ENCODE measurements at places on chromosomes 12 and 14.

DNA sequence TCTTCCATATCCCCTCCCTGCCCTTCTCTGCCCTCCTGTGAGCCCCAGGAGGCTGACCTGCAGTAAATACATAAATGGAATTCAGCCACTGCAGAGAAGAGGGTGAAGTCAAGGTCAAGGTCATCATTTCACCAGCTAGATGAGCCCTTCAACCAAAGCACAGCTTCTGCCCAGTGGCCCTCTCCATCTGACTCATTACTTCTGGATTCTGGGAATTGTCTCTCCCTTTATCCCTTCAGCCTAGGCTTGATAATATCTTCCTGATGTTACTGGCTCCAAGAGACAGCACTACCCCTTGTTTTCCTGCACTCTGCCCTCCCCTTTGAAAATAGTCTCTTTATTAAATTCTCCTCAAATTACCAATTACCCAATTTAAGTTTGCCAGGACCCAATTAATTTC lies 64.5 kb downstream of the TTC9 start:
- peak; percentile 16 for DNase-seq

DNA sequence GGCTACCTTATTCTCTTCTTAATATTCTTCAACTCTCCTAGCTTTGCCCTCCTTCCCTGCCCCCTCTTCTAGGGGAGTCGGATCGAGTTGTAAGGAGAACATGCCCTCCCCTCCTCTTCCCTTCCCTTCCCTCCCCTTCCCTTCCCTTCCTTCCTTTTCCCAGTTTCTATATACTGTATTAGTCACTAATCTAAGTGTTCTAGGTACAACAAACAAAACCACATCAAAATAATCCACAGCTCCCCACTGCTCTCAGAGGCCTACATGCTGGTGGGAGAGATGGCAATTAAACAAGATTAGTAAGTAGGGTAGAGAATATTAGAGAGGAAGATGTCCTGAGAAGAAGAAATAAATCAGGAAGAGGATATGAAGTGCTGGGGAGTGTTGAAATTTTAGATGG lies 119.9 kb upstream of the PZP start:
- peak; percentile 32 for DNase-seq

DNA sequence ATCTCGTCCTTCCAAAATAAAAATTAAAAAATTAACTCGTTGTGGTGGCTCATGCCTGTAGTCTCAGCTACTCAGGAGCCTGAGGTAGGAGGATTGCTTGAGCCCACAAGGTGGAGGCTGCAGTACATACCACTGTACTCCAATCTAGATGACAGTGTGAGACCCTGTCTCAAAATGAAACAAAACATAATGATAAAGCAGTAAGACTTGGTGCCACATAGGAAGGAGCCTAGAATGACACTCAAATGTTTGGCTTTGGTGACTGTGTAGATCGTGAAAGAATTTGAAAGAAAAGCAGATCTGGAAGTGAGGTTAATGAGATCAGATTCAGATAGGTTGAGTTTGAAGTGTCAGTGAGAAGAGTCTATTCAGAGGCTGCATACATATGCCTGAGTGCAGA lies 150.1 kb upstream of the ATP2B1 start:
- no peak for DNase-seq

GRCh38 chr12:29050503-29050902 lies 98.6 kb upstream of the FAR2 start:
- DNase-seq, result no peak

DNA sequence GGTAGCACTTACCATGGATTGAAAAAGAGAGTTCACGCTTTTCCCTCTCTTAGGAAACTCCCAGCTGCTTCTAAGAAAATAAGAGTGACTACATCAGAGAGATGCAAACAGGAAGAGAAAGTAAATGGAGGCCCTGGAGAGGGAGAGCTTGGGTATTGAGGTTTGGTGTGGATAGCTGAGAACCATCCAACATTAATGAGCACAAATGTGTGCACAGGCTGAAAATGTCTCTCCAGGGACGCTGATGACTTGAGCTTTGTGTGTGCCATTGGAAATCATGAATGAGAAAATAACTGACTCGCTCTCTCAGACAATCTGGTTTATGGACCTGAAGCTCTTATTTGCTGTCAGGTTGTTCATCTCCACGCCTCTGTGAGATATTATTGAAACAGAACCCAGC lies 318.8 kb downstream of the NRXN3 start:
- DNase-seq, result no peak

DNA sequence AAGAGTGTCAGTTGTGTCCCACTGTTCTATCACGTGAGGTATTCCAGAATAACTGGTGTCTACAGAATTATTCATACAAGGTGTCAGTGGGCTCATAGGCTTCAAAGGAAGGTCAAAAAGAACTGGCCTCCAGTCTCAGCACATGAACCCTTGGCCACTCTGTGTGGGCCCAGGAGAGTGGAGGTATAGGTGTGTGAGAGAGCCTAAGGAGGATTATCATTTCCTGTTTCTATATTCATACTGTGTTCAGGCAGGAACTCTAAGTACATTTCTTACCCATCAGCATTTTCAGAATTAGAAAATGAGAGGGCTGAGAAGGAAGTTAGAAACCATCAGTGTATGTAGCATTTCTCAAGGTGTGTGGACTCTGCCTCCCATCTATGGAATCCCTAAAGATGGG lies 87.0 kb downstream of the BTG1 start:
- DNase-seq, result no peak

- no peak for DNase-seq
Observed at GRCh38 chr12:12909995-12910420, 18.6 kb downstream of the GPRC5A start.

DNA sequence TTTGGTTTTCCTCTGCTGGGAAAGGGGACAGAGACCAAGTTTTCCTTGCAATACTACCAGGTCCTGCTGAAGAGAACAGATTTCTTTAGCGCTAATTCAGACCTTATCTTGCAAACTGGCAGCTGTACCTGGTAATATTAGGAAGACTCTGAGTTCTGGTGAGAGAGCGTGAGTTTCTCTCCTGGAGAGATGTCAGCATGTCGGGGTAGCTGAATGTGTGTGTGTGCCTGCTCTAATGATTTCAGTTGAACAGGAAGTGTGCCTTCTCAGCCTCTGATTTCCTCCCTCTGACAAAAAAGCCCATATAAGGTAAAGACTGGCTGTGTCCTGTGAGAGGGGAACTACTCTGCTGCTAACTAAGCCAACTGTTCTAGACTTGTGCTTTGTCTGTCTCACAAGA lies 10.3 kb upstream of the ERP27 start:
- DNase-seq, result peak; percentile 36

All from SW480 (cell line).